ENCODE measurements at places on chromosomes 5 and 9. TPM values are rescaled to one million over a fixed set of nuclear protein-coding genes. Genes with fewer than 3 reads are reported as not detected.

GRCh38 chr9:10251490-10251889 lies 361.3 kb downstream of the PTPRD start:
- DNase-seq = no peak

GRCh38 chr5:125199968-125200865 lies 453.8 kb upstream of the ZNF608 start:
- no peak for DNase-seq

DNA sequence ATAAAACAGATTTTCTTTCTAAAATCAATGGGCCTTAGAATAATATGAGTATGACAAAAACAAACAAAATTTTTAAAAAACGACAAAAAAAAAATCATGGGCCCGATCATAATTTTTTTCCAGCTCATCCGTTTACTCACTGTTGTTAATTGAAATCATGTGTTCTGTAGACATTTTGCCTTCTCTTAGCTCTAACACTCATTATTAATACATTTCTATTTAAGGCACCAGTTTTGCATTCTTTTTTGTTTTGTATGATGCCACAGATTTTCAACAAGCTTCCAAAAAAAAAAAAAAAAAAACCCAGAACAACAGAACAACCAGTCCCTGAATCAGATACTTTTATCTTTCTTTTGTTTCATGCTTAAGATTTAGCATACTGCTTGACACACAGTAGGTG lies 86.4 kb downstream of the PRLR start:
- DNase-seq = no peak

- peak; percentile 96 for DNase-seq
Measured at GRCh38 chr5:113092683-113093082, 116.1 kb downstream of the DCP2 start.

DNA sequence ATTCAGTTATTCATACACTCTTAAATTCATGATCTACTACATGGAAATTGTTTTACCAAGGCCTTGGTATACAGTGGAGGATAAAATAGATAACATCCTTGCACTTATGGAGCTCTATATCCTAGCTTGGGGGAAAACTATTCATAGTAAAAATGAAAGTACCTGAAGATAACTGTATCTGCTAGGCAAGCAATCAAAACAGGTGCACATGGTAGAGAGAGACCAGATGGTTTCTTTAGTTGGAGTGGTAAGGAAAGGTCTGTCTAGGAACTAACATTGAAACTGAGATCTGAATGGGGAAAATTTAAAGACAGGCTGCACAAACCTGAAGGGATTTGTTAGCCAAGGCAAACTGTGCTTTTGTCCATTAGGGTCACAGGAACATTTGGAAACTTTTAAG lies 11.1 kb upstream of the SLCO4C1 start:
- no peak for DNase-seq

- peak; percentile 16 for DNase-seq
Measured at GRCh38 chr5:123450640-123451039, 27.4 kb upstream of the CEP120 start.

- no peak for DNase-seq
Measured at GRCh38 chr5:151205411-151205810, 18.5 kb downstream of the CCDC69 start.

GRCh38 chr5:96714951-96715451 lies 52.8 kb downstream of the CAST start:
- peak; percentile 69 for DNase-seq

DNA sequence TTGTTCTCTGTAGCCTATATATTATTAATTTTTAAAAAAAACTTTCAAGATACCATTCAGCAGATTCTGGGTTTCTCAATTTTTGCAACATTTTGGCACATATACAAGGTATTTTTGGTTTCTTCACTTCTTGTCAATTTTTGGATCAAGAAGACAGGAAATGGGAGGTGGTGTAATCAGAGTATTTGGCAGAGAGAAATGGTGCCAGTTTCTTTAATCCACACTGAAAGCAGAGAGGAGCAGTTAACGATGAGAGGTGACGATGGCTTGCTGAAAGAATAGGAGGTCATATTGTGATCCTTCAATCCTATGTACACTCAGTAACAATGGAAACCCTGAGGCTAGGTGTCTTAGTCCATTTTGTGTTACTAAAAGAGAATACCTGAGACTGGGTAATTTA lies 16.4 kb downstream of the NNT start:
- no peak for DNase-seq

TSSK1B gene
- not detected for total RNA-seq

ASPN gene
- total RNA-seq = not detected

PCDHGC5 gene
- total RNA-seq = 0.19 TPM

LHX3 gene
- not detected for total RNA-seq

SPATA9 gene
- total RNA-seq = not detected

UCK1 gene
- 46.8 TPM for total RNA-seq

DBH gene
- total RNA-seq = not detected

LMX1B gene
- total RNA-seq = 5.6 TPM

Data from SK-MEL-5 (cell line).